ENCODE measurements at places on chromosomes 7 and 10. TPM values are rescaled to one million over a fixed set of nuclear protein-coding genes. Genes with fewer than 3 reads are reported as not detected.

DNA sequence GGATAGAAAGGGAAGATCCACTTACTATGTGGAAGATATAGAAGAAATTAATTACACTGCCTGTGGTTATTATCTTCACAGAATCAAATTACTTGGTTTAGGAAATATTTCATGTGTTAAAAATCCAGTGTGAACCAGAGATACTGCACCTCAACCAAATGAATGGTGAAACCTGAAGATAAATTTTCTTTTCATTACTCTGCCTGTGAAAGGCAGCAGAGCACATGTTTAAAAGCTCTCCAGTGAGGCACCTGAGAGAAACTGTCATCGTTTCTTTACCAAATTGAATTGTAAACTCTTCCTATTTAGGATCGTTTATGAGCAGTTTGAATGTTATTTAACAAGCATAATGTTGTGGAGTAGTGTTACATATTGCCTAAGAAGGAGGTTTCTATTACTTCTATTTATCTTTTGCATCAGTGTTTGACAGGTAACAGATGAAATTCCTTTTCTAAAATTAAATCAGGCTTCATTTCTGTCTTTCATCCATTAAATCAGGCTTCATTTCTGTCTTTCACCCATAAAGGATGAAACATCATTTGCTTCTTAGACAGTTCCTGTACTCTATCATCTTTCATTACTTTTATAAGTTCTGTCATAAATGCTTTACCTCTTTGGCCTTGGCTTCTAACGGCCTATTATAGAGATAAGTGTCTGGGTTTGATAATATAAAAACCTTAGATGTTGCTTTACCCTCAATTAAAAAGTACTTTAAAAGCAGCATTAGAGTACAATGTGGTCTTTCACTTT is 266.6 kb downstream of the NXPH1 start:
- H3K27me3 ChIP-seq, result no peaks in the 10 kb centered on the region
- no peak overlapping the region for H3K27ac ChIP-seq
- H3K36me3 ChIP-seq, result no peaks in the 10 kb centered on the region
- H3K4me1 ChIP-seq, result no peaks in the 10 kb centered on the region
- no peak overlapping the region for H3K4me3 ChIP-seq

DNA sequence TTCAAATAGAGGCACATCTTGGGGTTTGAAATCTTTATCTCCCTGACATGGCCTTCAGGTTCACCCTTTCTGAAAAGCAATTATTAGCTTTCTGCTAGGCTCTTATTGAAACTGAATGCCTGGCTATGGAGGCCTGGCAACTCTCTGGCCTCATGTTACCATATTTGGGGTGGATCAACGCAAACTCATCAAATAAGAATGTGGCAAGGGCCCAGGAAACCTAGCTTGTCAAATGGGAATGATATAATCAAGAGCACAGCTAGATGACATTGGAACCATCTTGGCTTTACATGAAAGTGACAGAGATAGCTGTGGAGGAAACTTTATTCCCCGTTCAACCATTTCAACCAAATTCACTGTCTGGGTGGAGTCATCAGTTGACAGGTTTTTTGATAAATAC is 202.8 kb upstream of the SMIM30 start:
- H3K27ac ChIP-seq, result no peak overlapping the region
- H3K4me3 ChIP-seq, result no peak overlapping the region
- no peaks in the 10 kb centered on the region for H3K27me3 ChIP-seq
- no peak for DNase-seq

- no peak for DNase-seq
- peaks cover 19% of the 10 kb centered on the region for H3K27me3 ChIP-seq
- no peak overlapping the region for H3K4me3 ChIP-seq
- no peak overlapping the region for H3K27ac ChIP-seq
Measured at GRCh38 chr7:93914581-93915066, 6.9 kb upstream of the GNG11 start.

GPR26 gene
- total RNA-seq, result not detected

All from activated CD8-positive, alpha-beta T cell treated with anti-CD3 and anti-CD28 coated beads, Interleukin-2, amount 10 ng/mL, durations not matched to agents 7 days and 5 days (primary cell).